ENCODE measurements at places on chromosomes 1 and 21.

- no peak overlapping the region for H3K4me3 ChIP-seq
- peaks cover 12% of the 10 kb centered on the region for H3K36me3 ChIP-seq
- peaks cover 34% of the 10 kb centered on the region for H3K4me1 ChIP-seq
- no peak for DNase-seq
- H3K27ac ChIP-seq, result peak overlapping the region; percentile 40
- H3K27me3 ChIP-seq, result no peaks in the 10 kb centered on the region
Observed at GRCh38 chr1:39230261-39231190, 26.0 kb downstream of the MACF1 start.

DNA sequence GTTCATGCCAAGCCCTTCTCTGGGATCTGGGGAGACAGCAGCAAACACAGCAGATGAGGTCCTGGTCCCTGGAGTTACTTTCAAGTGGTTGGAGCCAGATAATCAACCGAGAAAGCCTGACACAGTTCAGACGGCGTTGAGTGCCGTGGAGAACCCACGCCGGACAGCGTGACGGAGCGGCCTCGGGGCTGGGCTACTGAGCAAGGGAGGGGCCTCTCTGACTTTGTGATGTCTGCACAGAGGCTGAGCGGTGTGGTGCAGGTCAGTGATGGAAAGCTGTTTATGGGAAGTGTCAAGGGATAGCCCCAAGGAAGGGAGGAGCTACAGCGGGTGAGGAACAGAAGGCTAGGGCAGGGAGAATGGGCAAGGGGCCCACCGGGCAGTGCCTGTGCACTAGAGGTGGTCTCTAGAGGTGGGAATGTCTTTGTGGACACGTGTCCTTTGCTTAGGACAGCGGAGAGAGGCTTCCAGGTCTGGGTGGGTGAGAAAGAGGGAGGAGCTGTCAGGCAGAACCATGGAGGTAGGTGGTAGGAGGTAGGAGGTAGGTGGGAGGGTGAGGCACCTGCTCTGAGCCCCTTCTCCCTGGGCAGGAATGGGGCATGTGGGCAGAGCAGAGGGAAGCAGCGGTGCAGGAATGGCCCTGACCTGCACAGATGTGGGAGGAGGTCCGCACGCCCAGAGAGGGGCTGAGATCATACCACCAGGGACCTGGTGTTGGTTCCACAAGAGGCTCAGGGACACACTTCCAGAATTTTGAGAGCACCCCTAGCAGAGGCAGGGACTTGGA is 62.8 kb downstream of the RUNX3 start:
- H3K27ac ChIP-seq, result no peak overlapping the region
- no peak overlapping the region for H3K4me3 ChIP-seq
- DNase-seq, result peak; percentile 32
- no peaks in the 10 kb centered on the region for H3K27me3 ChIP-seq
- no peaks in the 10 kb centered on the region for H3K36me3 ChIP-seq

DNA sequence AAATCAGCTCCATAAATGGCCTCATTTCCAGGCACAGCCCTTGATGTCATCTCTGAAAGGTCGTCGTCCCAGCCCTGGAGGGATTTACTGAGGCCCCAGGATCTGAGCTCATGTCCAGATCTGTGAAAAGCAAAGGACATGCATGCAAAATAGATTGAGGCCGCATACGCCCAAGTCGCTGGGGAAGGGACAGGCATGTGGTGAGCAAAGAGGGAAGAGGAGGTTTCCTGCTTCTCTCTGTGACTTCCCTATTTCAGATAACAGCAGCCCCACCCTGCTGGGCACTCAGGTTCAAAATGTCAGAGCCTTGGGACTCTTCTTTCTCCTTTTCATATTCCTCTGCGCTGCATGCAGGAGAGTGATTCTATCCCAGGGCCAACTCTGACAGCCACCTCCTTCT is 197.2 kb downstream of the ADSS2 start:
- peak; percentile 65 for DNase-seq
- H3K27me3 ChIP-seq, result no peaks in the 10 kb centered on the region
- no peak overlapping the region for H3K4me3 ChIP-seq
- H3K27ac ChIP-seq, result no peak overlapping the region
- no peaks in the 10 kb centered on the region for H3K36me3 ChIP-seq
- no peaks in the 10 kb centered on the region for H3K4me1 ChIP-seq

DNA sequence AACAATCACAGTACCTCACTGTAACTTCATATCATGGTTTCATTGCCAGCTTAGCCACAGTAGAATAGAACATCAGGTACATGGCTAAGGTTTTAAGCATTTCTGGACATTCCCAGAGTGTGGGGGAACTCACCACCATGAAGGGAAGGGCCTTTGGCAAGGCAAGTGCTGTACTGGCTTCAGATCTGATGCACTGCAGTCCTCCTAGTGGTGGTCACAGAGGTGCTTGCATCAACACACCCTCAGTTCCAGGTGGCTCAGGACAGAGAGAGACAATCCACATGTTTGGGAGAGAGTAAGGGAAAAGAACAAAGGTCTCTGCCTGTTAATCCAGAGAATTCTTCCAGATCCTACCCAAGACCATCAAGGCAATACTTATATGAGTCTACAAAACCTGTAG is 528.4 kb upstream of the RGS18 start:
- no peaks in the 10 kb centered on the region for H3K27me3 ChIP-seq
- H3K27ac ChIP-seq, result no peak overlapping the region
- no peak overlapping the region for H3K4me3 ChIP-seq

DNA sequence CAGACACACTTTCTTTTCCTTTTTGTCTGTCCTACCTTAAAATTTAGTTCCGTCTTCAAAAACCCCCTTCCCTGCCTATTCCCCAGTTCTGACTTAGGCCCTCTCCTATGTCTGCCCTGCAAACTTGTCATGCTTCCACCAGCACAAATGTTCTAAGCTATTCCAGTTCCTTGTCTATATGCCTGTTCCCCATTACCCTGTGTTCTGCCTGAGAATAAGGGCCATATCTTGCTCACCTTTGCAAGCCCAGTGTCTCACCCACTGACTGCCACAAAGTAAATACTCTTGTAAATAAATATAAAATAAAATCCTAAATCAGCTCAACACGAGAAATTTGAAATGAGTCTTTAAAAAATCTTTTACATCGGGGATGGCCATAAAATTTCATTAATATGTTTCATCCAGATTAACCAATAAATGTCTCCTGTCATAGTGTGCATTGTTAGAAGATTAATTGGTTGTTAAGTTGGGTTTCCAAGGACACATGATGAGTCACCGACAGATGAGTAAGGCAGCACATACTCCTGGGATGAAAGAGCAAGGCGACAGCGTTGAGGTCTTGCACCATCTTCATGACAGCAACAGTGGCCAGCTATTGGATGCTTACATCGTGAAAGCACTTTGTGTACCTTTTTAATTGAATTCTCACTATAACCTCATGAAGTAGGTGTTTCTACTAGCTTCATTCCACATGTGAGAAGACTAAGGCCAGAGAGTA is 92.6 kb upstream of the NGF start:
- no peaks in the 10 kb centered on the region for H3K27me3 ChIP-seq
- H3K27ac ChIP-seq, result no peak overlapping the region
- no peak overlapping the region for H3K4me3 ChIP-seq
- peaks cover 17% of the 10 kb centered on the region for H3K4me1 ChIP-seq
- no peak for DNase-seq

- H3K27ac ChIP-seq, result peak overlapping the region; percentile 78
- H3K4me3 ChIP-seq, result no peak overlapping the region
- no peak for DNase-seq
- peaks cover 67% of the 10 kb centered on the region for H3K4me1 ChIP-seq
- H3K27me3 ChIP-seq, result no peaks in the 10 kb centered on the region
- H3K36me3 ChIP-seq, result peaks cover 55% of the 10 kb centered on the region
Observed at GRCh38 chr1:8874230-8875201, 4.0 kb downstream of the ENO1 start.

DNA sequence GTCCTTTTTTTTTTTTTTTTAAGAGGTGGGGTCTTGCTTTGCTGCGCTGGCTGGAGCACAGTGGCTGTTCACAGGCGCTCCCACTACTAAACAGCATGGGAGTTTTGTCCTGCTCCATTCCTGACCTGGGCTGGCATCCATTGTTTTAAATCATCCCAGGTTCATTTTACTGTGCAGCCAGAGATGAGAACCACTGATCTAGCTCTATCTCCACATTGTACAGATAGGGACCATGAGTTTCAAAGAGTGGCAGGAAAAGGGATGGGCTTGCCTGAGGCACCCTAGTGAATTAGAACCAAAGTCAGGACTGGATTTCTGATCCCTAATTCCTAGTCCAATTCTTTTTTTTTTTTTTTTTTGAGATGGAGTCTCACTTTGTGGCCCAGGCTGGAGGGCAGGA is 7.2 kb upstream of the TMEM222 start:
- no peak for DNase-seq
- H3K4me1 ChIP-seq, result no peaks in the 10 kb centered on the region
- H3K27me3 ChIP-seq, result no peaks in the 10 kb centered on the region
- H3K4me3 ChIP-seq, result no peak overlapping the region

- H3K4me3 ChIP-seq, result peak overlapping the region; percentile 24
- H3K27ac ChIP-seq, result peak overlapping the region; percentile 98
- H3K27me3 ChIP-seq, result no peaks in the 10 kb centered on the region
- H3K36me3 ChIP-seq, result no peaks in the 10 kb centered on the region
Observed at GRCh38 chr1:155983191-155984024, 5.1 kb upstream of the ARHGEF2 start.

DNA sequence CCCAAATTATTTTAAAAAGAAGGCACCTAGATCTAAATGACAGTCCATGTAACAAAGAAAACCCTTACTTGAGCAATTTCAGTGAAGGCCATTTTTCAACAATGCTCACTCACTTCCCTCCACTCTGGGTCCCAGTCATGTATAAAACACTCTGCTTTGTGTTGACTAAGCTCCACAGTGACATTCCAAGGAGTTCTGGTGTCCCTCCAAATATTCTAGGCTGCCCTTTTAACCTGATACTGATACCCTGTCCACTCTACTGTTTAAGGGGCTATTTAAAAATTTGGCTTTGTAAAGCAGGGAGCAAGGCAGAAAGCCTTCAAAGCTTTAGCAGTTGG is 73.6 kb downstream of the GNG12 start:
- no peaks in the 10 kb centered on the region for H3K27me3 ChIP-seq
- no peak for DNase-seq
- no peaks in the 10 kb centered on the region for H3K36me3 ChIP-seq
- H3K27ac ChIP-seq, result no peak overlapping the region
- no peak overlapping the region for H3K4me3 ChIP-seq
- peaks cover 18% of the 10 kb centered on the region for H3K4me1 ChIP-seq

DNA sequence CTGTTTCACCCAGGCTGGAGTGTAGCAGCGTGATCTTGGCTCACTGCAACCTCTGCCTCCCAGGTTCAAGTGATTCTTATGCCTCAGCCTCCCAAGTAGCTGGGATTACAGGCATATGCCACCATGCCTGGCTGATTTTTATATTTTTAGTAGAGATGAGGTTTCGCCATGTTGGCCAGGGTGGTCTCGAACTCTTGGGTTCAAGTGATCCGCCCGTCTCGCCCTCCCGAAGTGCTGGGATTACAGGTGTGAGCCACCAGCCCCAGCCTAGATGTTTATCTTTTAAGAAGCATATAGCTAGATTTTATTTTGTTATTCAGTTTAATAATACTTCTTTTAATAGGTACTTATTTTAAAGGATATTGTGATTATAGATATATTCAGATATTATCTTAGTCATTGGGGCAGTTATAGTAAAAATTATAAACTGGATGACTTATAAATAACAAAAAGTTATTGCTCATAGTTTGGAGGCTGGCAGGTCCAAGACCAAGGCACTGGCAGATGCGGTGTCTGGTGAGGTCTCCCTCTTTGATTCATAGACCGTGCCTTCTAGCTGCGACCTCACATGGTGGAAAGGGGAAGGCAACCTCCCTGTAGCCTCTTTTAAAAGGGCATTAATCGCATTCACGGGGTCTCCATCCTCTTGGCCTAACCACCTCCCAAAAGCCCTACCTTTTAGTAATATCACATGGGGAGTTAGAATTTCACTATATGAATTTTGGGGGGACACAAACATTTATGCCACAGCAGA is 3.1 kb upstream of the KCNE2 start:
- no peak overlapping the region for H3K4me3 ChIP-seq
- peak; percentile 40 for DNase-seq
- no peaks in the 10 kb centered on the region for H3K4me1 ChIP-seq
- no peak overlapping the region for H3K27ac ChIP-seq

GRCh38 chr1:207009182-207009850 is 23.2 kb downstream of the C1orf116 start:
- no peaks in the 10 kb centered on the region for H3K27me3 ChIP-seq
- no peaks in the 10 kb centered on the region for H3K36me3 ChIP-seq
- H3K4me3 ChIP-seq, result no peak overlapping the region
- no peak for DNase-seq
- H3K4me1 ChIP-seq, result no peaks in the 10 kb centered on the region

- DNase-seq, result no peak
- no peaks in the 10 kb centered on the region for H3K36me3 ChIP-seq
- no peaks in the 10 kb centered on the region for H3K4me1 ChIP-seq
- no peak overlapping the region for H3K27ac ChIP-seq
- no peak overlapping the region for H3K4me3 ChIP-seq
- no peaks in the 10 kb centered on the region for H3K27me3 ChIP-seq
Observed at GRCh38 chr1:200448034-200448762, 38.4 kb upstream of the ZNF281 start.

DNA sequence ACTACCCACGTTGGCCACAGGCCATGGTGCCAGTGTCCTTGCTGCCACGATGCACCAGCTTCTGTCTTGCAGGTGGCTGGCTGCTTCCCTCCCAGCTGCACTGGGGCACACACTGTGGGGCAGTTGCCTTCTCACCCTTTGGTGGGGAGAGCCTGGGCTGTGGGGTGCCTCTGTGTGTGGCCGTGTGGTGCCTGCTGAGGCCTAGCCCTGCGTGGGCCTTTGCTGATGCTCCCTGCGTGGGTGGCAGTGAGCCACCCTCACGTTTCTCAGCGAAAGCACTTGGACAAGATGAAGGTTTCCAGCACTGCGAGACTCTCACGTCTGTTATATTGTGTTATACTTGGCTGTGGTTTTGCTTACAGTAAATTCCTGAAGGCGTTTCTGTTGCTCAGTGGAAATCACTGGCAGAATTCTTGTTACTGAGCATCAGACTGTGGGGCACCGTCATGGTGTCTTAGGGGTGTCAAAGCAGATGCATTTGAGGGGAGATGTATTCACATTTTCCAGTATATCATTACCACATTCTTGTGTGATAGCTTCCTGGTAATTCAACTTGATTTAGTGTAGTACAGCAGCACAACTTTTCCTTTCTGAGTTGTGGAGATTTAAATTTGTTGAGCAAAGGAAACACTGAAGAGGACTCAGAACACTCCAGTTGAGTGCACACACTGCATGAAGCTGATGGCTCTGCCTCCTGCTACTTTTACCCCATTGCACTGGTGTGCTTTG is 124.7 kb downstream of the PCBP3 start:
- DNase-seq, result no peak
- no peaks in the 10 kb centered on the region for H3K36me3 ChIP-seq
- H3K4me1 ChIP-seq, result no peaks in the 10 kb centered on the region
- H3K27ac ChIP-seq, result no peak overlapping the region
- H3K27me3 ChIP-seq, result no peaks in the 10 kb centered on the region

GRCh38 chr1:175840787-175841186 is 97.4 kb upstream of the TNR start:
- no peak for DNase-seq
- H3K27me3 ChIP-seq, result no peaks in the 10 kb centered on the region
- H3K4me3 ChIP-seq, result no peak overlapping the region
- H3K4me1 ChIP-seq, result no peaks in the 10 kb centered on the region

Data from right atrium auricular region (tissue), 2 donors.